ENCODE measurements at places on chromosomes 3 and 15.

DNA sequence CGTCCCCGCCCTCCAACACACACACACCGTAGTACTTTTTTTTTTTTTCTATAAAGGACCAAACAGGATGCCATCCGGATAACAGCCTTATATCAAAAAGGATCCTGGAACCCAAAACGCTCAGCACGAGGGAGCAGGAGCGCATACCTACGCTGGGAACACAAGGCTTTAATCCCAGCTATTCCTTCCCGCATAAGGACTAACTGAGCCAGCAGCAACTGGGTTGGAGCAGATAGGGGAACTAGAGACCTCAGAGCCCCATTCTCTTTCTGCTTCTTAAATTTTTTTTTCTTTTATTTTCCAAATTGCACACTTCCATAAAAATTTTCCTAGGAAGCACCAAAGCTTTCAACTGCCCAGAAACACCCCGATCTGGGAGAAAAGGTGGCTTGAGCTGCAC lies 1.3 kb downstream of the TRANK1 start:
- DNase-seq, result no peak

- DNase-seq, result peak; percentile 64
Measured at GRCh38 chr3:157499342-157499963, 3.8 kb downstream of the VEPH1 start.

- DNase-seq, result no peak
Measured at GRCh38 chr3:61996366-61996765, 377.0 kb downstream of the FEZF2 start.

DNA sequence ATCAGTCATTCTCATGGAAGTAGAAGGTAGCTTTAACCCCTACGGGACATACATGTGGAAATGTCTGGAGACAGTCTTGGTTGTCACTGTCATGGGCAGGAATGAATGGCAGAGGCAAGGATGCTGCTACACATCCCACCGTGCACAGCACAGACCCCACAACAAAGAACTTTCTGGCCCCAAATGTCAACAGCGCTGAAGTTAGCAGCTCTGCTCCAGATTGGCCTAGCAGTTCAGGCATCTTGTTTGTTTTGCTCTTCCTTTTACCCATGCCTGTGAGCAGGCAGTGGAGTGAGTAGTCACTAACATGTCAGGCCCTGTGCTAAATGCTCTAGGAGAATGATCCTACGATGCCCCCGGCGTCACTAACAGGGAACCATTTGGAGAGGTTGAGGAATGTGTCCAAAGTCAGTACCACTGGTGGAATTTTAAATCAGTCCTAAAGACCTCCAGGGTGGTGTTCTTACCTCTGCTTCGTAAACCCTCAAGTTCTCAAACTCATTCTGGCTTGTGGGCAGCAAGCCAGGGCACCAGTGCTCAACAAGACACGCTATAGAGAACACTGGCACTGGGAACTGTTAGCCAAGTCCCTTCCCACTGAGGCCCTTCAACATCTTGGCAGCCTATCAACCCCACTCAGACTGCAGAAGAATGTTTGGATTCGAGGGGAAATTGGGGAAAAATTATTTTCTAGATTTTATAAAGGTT lies 142.2 kb downstream of the FOXP1 start:
- no peak for DNase-seq

DNA sequence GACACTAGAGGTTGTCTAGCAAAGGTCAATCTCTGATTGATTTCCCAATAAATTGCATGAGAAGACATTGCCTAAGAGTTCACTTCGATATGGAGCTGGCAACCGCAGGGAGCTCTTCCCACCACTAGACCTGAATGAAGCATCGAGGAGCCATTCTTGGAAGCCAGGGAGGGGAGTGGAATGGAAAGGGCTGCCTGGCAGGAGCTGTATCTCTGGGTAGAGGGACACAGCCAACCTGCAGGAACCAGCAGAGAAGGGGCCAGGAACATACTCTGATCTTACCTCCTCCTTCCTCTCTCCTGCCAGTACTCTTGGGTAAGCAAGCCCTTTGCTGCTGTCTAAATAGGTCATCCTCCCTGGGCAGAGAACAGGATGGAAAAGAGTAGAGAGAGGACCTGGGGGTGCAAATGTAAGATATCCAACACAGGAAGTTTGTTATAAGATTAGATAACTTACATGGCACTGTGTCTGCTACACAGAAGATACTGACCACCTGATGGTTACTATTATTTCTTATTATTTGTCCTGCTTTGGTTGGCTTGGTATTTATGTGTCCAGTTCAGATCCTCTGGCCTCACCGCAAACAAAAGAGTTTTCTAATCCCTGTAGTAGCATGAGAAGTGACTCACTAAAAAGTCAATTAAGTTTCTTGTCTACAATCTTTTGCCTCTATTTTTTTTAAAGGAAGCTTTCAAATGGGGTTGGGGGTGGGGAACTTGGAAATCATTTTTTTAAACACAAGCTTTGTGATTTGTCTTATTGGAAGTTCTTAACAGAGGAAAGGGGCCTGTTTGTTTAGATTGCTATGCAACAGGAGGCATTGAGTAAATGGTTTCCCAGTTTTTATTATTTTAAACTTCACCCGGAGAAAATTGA lies 156.7 kb upstream of the TSC22D2 start:
- no peak for DNase-seq

- peak; percentile 87 for DNase-seq
Measured at GRCh38 chr15:39213385-39213840, 367.5 kb upstream of the THBS1 start.

DNA sequence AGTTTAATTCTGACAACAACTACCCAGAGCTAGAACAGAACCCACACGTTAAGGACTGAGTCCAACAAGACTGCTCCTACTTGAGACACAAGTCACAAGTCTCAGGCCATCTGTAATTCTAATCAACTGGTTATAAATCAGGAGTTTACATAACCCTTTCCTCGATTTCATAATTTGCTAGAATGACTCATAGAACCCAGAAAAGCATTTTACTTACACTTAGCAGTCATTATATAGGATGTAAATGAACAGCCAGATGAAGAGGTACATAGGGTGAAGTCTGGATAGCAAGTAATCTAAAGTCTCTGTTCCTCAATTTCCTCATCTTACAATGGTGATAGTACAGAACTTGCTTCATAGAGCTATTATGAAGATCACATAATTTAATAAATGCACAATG lies 1018.2 kb downstream of the DIPK2A start:
- DNase-seq, result no peak

DNA sequence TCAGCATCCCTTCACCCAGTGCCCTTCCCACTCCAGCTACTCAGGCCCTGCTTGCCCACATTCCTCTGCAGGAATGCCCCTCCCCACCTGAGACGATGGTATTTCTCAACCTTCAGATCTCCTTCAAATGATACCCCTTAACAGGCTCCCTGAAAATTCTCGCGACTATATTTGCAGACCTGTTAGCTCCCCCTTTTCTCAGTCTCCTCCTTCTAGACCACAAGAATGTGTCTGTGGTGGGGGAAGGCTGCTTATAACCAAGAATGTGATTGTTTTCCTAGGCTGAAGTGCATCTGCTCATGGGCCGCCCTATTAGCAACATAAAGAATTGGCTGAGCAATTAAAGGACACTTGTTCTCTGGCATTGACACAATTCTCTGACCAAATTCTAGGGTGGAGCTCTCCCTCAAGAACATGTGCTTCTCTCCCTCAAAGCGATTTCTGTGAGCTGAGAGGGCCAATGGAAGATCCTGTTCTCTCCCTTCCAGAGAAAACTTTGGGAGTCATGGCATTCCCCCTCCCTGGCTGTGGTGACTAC lies 19.1 kb upstream of the LIMD1 start:
- DNase-seq, result no peak

DNA sequence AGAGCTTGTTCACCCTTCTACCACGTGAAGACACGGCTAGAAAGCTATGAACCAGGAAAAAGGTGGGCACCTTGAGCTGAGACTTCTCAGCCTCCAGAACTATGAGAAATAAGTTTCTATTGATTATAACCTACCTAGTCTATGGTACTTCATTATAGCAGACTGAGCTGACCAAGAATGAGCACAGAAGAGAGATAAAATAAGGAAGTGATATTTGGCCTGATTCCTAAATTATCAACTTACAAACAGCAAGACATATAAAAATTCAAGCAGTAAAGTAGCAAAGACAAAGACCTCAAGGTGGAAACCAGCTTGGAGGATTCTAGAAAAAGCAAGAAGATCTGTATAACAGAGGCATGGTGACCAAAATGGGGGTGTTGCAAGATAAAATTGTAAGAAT lies 63.9 kb upstream of the OSTN start:
- no peak for DNase-seq

- no peak for DNase-seq
Measured at GRCh38 chr3:141728355-141728892, 9.7 kb upstream of the RNF7 start.

DNA sequence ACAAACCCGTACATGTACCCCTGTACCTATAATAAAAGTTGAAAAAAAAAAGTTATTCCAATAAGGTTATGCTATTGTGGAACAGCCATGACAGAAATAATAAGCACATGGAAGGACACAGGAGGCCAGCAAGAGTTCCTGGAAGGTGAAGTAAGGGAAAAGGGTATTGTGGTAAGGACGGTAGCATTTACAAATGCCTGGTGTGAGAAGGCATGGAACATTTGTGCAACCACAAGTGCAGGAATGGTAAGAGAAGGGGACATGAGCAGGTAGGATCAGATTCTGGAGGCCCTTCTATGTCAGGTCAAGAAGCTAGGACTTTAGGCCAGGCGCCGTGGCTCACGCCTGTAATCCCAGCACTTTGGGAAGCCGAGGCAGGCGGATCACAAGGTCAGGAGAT lies 82.5 kb downstream of the PPP2R3A start:
- no peak for DNase-seq

DNA sequence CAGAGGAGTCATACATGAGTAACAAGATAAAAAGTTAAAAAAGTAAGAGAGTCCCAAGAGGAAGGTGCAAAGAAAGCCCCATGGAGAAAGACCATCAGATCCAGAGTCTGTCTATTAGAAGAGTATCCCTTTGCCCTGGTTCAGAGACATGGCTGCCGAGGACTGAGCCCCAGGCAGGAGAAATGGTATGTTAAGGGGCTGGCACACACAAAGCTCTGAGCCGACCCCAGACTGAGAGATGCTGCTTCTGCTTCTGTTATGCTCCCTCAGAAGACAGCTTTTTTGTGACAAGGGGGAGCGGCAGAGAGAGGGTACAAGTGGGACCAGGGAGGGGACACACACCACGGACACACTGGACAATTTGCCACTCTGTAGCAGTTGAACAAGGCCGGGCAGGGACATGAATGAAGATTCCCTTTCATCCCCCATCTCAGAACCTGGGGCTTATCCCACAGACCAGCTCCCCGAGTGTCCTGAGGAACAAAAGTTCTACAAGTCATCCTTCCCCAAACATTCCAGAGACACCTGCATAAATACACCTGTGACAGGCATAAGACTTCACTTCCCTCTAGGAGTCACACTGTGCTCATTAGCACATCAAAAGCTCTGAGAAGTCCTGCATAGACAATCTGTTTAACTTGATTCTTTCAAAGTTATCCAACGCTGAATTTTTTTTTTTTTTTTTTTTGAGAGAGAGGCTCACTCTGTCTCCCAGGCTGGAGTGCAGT lies 161.6 kb upstream of the WNT5A start:
- DNase-seq, result peak; percentile 85

GRCh38 chr3:170780955-170781354 lies 89.0 kb downstream of the RPL22L1 start:
- DNase-seq, result no peak

GRCh38 chr3:16146015-16146730 lies 28.3 kb upstream of the GALNT15 start:
- no peak for DNase-seq

DNA sequence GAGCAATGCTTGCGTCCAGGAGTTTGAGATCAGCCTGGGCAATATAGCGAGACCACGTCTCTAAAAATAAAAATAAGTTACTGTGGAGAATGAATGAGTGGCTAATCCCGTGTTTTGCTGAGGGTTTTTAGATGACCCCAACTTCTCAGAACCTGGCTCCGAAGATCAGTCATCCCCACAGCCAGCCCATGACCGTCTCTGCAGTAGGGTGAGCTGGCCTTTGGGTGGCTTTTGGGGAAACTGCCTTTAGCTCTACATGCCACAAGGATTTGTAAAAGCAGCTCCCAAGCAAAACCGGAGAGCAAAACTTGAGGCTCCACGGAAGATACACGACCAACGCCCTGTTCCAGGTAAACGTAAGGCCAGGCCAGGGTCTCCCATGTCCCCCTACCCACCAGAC lies 39.2 kb upstream of the TFRC start:
- DNase-seq, result no peak

- no peak for DNase-seq
Measured at GRCh38 chr15:89870006-89870405, 23.8 kb downstream of the AP3S2 start.

- DNase-seq, result no peak
Measured at GRCh38 chr3:40800343-40800742, 275.6 kb downstream of the ZNF621 start.

GRCh38 chr15:94607176-94607654 lies 375.9 kb downstream of the MCTP2 start:
- DNase-seq, result no peak

- DNase-seq, result no peak
Measured at GRCh38 chr3:49132437-49133225, at the start of gene LAMB2. Gene LAMB2 (minus strand): TSS chr3:49133050. CDS start chr3:49132867, 183 bp downstream.

- no peak for DNase-seq
Measured at GRCh38 chr3:77262361-77262760, 222.5 kb downstream of the ROBO2 start.

- no peak for DNase-seq
Measured at GRCh38 chr3:101617478-101617877, 43.5 kb downstream of the PCNP start.

GRCh38 chr3:148881286-148881685 lies 16.2 kb downstream of the CPA3 start:
- DNase-seq, result no peak

DNA sequence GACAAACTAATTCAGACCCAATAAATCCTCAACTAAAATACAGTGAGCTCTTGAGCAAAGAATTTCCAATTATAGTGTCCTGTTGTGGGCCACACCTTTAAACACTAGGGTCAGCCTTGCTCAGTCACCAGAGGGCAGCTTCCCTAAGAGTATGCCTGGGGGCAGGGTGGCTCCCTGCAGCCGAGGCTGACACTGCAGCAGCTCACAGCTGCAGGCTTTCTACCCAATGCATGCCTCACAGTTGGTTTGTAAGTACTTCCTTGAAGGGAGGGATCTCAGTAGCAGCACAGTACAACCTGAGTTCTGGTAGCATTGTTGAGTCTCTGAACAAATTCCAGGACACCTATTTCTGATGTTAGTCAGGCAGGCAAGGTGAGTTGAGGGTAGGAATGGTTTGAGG lies 335.6 kb downstream of the TUSC7 start:
- peak; percentile 61 for DNase-seq

DNA sequence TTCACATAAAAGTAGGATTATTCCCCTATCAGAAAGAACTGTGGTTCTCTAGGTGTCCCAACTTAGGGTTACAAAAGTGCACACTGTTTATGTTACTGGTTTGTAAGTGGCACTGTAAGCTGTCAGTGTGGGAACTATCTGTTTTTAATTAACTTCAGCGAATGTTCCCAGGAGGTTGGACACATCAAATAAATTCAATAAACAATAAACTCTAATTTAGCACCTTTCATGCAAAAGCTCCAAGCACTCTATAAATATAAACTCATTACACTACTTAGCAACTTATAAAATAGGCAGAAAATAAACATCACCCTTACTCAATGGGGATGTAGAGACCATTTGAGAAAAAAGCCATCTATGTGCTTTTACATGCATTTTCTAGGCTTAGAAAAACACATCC lies 168.4 kb upstream of the SLC2A2 start:
- DNase-seq, result no peak

GRCh38 chr15:62112616-62113593 lies 46.1 kb downstream of the C2CD4A start:
- DNase-seq, result no peak

GRCh38 chr3:52479877-52480575 lies 15.1 kb upstream of the STAB1 start:
- DNase-seq, result no peak

GRCh38 chr3:121885386-121885785 lies 8.8 kb upstream of the SLC15A2 start:
- no peak for DNase-seq

- DNase-seq, result no peak
Measured at GRCh38 chr3:169760479-169760878, 4.4 kb downstream of the TERC start.
